ENCODE measurements at places on chromosomes 7 and 10.

GRCh38 chr10:48632166-48632565 is 27.3 kb upstream of the ARHGAP22 start:
- no peak for DNase-seq

DNA sequence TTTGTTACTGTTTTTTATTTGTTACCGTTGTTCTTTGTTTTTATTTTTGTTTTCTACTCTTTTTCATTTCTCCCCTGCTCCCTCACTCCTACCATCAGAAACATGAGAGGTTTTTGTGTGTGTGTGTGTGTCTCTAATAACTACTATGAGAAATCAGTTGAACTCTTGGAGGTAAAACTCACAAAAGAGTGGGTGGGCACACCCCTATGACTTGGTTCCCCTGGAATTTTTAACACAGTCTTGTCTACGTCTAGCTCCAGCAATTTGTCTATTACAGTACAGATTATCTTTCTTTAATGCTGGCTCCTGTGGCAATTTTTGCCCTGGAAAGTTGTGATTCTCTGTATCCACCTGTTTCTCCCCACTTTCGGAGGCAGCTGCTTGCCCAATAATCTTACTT is 56.2 kb downstream of the AOAH start:
- DNase-seq, result no peak

- no peak for DNase-seq
Measured at GRCh38 chr7:83608716-83609115, 40.2 kb downstream of the SEMA3E start.

GRCh38 chr10:82278401-82279182 is 403.6 kb downstream of the NRG3 start:
- DNase-seq, result no peak

GRCh38 chr10:106819490-106819889 is 345.0 kb downstream of the SORCS1 start:
- no peak for DNase-seq

DNA sequence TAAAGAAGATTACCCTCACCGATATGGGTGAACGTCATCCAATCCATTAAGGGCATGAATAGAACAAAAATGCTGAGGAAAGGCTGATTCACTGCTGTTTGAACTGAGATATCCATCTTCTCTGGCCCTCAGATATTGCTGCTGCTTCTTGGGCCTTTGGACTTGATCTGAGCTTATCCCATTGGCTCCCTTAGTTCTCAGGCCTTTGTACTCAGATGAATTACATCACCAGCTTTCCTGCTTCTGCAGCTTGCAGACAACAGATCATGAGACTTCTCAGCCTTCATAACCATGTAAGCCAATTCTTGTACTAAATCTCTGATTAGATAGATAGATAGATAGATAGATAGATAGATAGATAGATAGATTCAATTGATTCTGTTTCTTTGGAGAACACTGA is 40.2 kb downstream of the CYCS start:
- no peak for DNase-seq

- DNase-seq, result no peak
Measured at GRCh38 chr10:68566351-68566750, 6.2 kb downstream of the TET1 start.

DNA sequence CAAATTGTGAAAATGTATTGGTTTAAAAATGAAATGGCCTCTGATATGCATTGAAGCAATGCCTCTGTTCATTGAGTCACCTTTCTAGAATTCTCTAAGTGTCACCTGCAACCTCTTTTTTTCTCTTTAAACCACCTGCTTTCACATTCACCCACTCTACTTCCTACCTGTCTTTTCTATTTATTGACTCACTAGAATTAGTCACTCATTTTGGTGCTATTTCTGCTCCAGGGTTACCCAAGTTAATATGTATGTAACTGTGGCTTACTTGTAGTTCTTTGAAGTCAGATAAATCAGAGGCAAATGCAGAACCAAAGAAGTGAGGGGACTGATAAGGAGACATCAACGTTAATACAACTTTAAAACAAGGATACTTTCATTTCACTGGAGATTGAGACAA is 674.7 kb downstream of the CCSER2 start:
- no peak for DNase-seq

- DNase-seq, result no peak
Measured at GRCh38 chr10:71271662-71272055, 47.4 kb upstream of the SLC29A3 start.

GRCh38 chr7:155104913-155105312 is 34.8 kb downstream of the HTR5A start:
- no peak for DNase-seq

DNA sequence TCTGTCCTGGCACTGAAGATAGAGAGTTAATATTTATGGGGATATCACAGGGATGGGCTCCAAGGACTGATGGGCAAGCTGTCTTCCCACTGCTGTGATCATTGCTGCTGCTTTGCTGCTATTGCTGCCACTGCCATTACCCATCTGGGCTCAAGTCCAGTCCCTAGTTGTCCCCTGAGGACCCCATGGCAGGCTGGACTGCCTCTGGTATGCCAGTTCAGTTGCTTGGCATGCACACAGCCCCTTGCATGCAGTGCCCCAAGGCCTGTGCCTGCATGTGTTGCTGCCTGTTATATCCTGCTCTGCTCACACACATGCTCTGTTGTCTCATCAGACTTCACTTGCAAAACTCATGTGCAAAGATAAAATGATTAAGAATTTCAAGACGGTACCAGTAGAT is 109.5 kb downstream of the ADRA2A start:
- DNase-seq, result no peak

- no peak for DNase-seq
Measured at GRCh38 chr10:112952282-112953173, 2.5 kb downstream of the TCF7L2 start.

DNA sequence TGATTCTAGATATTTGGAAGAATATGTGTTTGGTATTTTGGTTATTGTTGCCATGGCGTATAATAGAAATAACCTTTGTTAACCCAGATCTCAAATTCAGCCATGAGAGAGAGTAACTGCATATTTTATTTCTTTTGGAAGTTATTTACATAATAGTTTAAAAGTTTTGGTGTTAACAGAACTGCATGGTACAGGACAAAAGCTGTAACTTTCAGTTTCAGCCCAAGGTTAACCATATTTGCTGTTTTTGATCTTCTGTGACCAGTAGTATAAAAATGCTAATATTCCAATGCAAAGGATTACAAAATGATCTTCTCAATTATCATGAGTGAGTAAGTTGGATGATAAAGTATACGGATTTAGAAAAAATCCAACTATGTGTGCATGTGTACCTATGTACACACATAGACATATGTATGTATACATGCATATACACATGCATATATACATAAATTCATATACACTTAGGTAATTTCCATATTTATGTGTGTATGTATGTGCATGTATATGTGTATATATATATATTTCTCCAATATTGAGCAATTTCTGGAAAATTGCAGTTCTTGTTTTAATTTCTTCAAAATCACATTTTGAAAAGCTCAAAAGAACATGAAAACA is 38.0 kb upstream of the PIP4K2A start:
- DNase-seq, result no peak

DNA sequence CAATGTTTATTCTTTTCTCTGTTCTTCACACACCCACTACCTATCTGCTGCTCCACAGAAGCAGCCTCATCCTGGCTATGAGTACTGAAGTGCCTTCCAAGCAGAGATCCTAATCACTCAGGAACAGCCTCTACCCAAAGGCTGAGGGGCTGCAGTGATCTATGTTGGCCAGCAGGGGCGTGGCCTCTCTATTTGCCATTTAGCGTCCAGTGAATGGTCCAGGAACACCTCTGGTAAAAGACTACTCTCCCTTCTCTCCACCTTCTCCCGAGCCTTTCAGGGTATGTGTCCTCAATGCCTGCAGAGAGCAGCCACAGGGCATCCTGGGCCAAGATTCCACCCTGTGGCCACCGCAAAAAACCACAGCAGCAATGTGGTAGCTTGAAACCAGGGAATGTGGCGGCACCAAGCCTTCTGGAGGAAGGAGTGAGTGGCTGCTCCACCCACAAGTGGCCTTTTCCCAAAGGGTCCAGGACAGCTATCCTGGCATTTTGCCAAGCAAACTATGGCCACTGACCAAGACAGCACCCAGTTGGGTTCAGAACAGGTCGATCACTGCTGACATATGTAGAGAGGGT is 70.9 kb downstream of the SYPL1 start:
- DNase-seq, result peak; percentile 67

- peak; percentile 51 for DNase-seq
Measured at GRCh38 chr7:138900035-138900828, 81.0 kb downstream of the KIAA1549 start.

DNA sequence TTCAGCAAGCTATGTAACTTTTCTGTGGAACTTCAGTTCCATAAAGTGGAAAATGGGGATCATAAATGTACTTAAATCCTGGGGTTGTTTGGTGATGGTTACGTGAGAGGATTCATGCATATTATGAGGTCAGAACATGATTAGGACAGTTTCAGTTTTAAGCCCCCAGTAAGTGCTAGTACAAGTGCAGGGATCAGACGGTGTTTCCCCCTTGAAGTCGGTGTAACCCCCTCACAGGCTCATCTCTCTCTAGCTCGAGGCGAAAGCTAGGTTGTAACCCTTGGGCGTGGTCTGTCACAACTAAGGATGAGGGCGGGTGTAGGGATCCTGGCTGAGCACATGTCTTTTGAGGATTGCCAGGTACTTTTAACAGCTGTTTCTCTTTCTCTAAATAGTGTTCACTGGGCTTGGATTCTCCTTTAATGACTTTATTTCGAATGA is 84.7 kb downstream of the SPAG6 start:
- DNase-seq, result no peak

- DNase-seq, result no peak
Measured at GRCh38 chr10:130040351-130040750, 70.3 kb downstream of the C10orf143 start.

DNA sequence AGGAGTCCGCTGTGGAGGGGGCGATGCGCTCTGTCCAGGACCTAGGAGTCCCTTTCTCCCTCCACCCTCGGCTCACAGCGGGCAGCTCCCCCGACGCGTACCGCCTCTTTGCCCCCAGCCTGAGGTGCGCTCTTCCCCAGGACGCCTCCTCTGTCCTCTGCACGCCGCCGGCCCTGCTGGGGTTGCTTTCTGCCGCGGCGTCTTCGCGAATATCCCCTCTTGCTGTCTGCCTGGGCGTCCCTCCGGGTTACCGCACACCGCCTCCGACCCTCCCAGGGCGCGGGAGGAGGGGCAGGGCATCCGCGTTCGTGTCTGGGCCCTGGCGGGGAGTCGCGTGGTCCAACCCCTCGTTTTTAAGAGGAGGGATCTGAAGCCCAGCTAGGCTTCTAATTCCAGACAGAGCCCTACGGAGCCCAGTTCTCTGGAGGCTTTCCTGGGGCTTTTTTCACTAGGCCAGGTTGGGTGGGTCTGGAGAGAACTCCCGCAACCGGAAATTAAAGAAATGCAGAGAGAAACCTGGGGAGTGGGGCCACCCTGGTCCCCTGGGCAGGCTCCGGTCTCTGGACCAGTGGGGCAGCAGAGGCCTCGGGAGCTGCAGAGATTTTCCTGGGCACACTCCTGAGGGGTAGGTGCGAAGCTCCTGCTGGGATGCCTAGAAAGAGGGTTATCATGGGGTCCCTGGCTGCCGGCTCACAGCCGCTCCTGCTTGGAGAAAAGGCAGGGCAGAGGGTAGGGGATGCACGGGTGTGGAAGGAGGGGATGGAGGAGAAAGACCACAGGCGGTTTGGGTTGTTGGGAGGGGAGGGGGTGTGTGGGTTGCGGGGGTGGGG is 166.9 kb downstream of the UBE2H start:
- DNase-seq, result no peak

- DNase-seq, result peak; percentile 48
Measured at GRCh38 chr10:124174071-124174566, 80.7 kb upstream of the CHST15 start.

DNA sequence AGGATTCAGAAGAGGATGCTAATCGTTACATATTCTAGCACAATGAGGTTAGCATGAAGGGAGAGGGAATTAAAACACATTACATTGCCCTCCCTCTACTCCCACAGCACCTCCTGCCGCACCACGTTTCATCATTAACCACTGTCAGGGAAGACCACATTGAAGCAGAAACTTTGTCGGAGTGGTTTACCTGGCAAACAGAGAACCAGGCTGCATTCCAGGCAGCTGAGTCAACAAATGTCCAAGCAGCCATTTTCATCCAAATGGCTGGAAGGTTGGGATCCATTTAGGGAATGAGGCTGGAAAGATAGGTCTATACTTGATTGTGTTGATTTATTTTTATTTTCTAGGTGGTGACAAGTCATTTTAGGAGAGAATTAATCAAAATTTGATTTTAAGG is 273.6 kb downstream of the DYNC1I1 start:
- no peak for DNase-seq

GRCh38 chr10:13732465-13732881 is 145.7 kb downstream of the PRPF18 start:
- DNase-seq, result no peak

DNA sequence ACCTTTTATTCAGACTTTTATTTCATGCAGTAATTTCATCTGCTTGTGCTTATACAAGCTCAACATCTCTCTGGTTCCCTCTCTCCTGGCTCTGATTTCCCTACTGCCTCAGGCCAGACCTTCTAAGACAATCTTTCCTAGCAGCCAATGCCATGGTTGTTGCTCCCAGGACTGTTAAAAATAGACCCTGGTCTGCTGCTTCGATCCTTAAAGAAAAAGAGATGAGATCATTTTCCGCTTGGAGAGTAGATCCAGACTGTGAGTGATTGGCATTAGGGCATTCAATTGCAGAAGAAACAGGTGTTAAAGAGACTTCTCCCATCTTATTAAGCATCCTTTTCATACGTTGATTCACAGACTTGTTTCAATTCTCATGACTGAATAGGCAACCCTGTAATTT is 68.4 kb upstream of the ITGB1 start:
- no peak for DNase-seq

DNA sequence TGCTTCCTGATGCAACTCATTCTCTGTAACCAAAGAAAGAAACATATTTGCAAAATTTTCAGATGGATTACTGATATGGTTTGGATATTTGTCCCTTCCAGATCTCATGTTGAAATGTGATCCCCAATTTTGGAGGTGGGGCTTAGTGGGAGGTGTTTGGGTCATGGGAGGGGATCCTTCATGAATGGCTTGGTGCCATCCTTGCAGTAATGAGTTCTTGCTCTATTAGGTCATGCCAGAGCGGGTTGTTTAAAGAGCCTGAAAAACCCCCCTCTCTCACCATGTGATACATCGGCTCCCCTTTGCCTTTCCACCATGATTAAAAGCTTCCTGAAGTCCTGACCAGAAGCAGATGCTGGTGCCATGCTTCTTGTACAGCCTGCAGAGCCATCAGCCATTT is 43.8 kb upstream of the PRKG1 start:
- no peak for DNase-seq
